Cardiac muscle cell (in vitro differentiated cells and primary cell): ENCODE measurements at places on chromosomes 7 and 10. TPM values are rescaled to one million over a fixed set of nuclear protein-coding genes. Genes with fewer than 3 reads are reported as not detected.

SLC26A3 gene
- polyA plus RNA-seq: 0.05 and 0.06 TPM in 2 replicates

ZNF503 gene
- polyA plus RNA-seq: 37.3 and 41.8 TPM in 2 replicates

ITIH5 gene
- polyA plus RNA-seq: 0.11 TPM in 1 of 2 replicates, not detected in the other

CAMK2B gene
- polyA plus RNA-seq: 17.7 and 19.3 TPM in 2 replicates

RAMP3 gene
- polyA plus RNA-seq: not detected in 2 replicates

SPAG6 gene
- polyA plus RNA-seq: 0.66 TPM in 1 of 2 replicates, not detected in the other

VSTM4 gene
- polyA plus RNA-seq: 3.6 and 6.8 TPM in 2 replicates
